Prostate gland (tissue), 2 donors: ENCODE measurements at places on chromosomes 2 and 18. TPM values are rescaled to one million over a fixed set of nuclear protein-coding genes. Genes with fewer than 3 reads are reported as not detected.

The SERPINB4 gene
- total RNA-seq: 1.1 TPM

DNA sequence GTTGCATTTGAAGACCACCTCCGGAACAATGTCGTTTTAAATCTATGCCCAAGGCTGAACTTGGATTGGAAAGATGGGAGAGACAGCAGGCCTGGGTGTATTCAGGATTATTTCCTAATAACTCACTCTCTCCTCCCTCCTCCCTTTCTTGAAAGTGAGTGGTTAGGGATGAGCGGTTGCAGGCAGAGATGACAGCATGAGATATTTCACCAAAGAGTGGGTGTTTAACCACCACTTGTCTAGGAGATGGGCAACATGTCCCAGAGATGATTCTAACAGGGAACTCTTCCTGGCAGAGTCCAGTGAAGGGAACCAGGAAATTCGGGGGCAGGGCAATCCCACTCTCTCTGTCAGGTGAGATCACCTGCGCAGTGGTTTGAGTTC is 123.2 kb downstream of the KCTD1 start:
- no peak for DNase-seq

The CNGA3 gene
- not detected for total RNA-seq

DNA sequence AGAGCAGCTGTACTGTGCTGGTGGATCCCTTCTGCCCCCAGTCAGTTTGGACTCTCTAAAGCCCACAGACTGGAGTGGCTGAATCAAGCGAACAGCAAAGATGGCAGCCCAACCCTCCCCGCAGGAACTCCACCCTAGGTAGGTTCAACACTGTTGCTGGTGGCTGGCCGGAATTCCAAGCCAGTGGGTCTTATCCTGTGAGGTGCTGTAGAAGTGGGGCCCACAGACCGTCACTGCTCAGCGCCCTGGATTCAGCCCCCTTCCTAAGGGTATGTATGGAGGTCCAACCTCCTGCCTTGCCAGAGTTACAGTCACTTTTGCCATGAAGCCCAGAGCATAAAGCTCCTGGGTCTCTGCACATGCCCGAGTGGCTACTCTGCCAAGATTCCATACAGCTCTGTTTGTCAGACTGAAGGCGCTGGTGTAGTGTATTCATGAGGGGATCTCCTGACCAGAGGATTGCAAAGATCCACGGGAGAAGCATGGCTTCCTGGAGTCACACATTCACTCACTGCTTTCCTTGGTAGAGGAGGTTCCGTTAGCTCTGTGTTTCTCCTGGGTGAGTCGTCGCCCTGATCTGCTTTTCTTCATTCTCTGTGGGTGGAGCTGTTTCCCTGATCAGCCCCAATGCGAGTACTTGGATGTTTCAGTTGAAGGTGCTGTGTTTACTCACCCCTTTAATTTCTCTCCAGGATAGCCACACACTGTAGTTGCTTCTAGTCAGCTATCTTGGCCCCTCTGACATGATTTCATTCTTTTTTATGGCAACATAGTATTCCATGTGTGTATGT is 293.6 kb upstream of the THUMPD2 start:
- DNase-seq: no peak

- DNase-seq: no peak
Measured at GRCh38 chr2:9179572-9180201, 26.9 kb upstream of the ASAP2 start.

The CIB4 gene
- 0.46 TPM for total RNA-seq

GRCh38 chr2:232213176-232213575 is 165.4 kb upstream of the ALPP start:
- DNase-seq: no peak

GRCh38 chr2:160278101-160278878 is 78.2 kb upstream of the ITGB6 start:
- DNase-seq: no peak

DNA sequence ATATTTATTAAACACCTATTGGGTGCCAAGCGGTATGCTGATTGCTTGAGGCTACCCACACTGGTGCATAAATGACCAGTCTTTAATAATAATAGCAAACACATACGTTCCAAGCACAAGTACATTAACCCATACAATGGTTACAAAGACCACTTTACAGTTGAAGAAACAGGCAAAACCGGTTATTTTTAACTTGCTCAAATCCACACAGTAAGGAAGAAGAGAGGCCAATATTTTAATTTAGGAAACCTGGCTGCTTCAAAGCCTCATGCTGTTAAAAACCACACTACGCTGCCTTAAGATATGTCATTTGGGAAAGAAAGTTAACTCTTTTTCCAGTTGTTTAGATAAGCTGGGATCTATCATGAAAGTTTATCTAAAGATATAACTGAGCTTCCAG is 2.4 kb upstream of the IMPA2 start:
- no peak for DNase-seq
